ENCODE measurements at places on chromosomes 2 and 18.
A peak's percentile ranks its signal among the peaks of the same experiment; 100 is the strongest.

- DNase-seq, result no peak
Observed at GRCh38 chr2:85737961-85738360, 15.8 kb upstream of the ATOH8 start.

- DNase-seq, result peak; percentile 35
Observed at GRCh38 chr18:59921384-59921891, 21.6 kb downstream of the PMAIP1 start.

- DNase-seq, result no peak
Observed at GRCh38 chr18:31269566-31269965, 48.4 kb upstream of the DSG1 start.

DNA sequence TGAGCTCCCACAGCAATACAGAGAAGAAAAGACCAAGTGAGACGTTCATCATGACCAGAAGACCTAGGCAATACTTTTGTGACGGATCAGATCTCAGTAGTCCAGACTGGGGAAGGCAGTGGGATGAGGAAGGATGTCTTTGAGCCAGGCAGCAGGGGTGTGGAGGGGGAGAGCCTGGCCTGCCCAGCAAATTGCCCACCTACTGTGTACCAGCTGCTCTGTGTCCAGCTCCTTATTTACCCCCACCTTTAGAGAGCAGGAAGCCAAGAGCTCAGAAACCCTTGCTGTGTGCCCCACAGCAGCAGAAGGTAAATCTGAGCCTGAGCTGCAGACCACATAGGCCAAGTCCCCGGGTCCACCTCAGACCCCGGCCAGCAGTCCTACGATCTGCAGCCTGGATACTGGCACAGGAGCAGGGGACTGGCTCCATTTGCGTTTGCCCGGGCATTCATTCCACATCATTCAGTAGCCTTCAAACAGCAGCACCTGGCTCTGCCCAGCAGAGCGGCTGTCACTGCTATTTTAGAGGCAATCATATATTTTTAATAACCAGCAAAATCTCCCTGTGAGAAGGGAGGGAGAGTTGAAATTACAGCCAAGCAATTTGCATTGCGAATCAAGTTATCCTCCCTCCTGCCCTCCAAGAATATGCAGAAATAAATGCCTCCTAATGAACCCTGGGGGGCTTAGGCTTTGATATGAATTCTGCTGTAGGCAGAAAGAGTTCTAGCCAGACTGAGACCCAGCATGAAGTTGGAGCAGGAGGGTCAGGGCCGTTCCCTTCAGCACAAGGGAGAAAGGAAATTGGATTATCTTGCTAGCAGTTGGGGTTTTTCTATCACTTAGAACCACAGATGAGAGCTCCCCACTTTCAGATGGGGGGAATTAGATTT lies 110.0 kb upstream of the FZD7 start:
- DNase-seq, result no peak

- no peak for DNase-seq
Observed at GRCh38 chr2:75055142-75055819, 96.8 kb downstream of the POLE4 start.

DNA sequence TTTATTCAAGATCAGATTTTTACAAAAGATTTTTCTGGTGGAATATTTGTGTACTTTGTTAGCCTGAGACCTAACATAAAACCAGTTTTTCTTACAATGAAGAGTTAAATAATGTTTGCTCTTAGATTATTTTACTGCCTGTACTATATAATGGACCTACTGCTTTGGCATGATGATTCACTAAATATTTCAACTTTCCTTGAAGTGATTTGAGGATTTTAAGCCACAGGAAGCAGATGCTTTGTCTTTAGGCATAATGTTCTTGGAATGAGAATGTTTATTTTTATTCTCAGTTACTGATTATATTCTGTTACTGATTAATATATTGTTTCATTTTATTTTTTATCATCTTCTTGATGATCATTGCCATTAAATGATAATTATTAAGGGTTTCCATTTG lies 175.3 kb upstream of the LRP1B start:
- DNase-seq, result no peak

- no peak for DNase-seq
Observed at GRCh38 chr2:183001948-183002347, 36.3 kb downstream of the NCKAP1 start.

DNA sequence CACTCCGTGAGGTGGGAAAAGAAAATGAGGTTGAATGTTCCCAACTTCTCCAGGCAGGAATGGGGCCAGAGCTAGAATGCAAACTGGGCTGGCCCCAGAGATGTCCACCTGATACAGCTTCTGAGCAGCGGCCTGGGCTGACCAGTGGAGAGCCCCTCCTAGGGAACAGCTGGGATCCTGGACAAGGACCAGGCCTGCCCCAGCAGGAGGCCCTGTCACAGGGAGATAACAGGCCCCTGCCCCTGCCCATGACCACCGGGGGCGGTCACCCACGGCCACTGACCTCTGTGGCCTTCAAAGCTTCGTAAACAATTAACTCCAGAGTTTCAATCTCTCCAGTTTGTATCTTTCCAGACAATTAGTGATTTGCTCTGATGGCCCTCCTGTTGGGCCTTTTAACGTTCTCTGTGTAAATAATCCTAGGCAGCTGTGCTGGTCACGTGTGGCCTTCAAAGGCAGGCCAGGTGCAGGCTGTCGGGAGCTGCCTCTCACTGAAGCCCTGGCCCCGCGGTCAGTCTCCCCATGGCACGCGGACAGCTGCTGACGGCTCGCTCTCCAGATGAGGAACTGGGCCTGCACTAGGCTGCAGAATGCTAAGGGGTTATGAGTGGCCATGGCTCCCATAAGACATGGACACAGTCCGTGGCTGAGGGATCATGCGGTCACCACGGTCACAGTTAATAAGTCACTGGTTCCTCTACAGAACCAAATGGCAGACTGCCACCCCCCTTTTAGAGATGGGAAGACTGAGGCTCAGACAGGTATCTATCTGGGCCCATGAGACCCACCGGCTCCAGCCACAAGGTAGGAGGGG lies 9.2 kb downstream of the HS6ST1 start:
- no peak for DNase-seq

DNA sequence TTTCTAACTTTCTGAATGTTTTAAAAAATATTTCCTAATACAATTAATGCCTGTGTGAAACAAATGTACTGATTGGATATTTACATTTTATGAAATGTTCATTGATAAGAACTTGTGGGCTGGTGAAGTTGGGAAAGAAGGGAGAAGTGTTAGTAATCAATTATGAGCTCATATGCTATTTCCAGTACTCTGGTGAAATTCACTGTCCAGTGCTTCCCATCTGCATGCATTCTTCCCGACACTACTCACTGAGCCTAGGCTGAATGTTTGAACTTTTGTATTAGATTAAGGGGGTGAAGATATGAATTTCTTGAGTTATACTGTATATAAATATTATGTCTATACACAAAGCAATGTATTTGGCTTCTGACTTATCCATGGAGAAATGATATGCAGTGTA lies 36.0 kb downstream of the SKA1 start:
- DNase-seq, result no peak

DNA sequence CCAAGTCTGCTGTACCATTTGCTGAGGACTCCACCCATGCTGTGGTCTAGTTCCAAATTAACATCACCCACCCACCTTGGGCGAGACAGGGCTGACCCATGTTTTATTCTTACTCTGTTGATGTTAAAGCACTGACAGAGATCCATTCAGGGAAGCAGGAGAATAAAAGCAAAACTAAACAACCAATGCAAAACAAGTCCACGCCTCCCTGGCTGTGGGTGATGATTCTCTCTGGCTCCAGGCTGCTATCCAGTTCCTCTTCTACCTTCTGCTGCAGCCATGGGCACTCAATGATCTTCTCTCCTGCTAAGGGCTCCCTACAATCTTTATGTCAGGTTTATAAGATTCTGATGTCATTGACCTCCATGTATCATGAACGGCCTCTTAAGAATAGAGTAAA lies 786.6 kb upstream of the ID2 start:
- DNase-seq, result no peak

DNA sequence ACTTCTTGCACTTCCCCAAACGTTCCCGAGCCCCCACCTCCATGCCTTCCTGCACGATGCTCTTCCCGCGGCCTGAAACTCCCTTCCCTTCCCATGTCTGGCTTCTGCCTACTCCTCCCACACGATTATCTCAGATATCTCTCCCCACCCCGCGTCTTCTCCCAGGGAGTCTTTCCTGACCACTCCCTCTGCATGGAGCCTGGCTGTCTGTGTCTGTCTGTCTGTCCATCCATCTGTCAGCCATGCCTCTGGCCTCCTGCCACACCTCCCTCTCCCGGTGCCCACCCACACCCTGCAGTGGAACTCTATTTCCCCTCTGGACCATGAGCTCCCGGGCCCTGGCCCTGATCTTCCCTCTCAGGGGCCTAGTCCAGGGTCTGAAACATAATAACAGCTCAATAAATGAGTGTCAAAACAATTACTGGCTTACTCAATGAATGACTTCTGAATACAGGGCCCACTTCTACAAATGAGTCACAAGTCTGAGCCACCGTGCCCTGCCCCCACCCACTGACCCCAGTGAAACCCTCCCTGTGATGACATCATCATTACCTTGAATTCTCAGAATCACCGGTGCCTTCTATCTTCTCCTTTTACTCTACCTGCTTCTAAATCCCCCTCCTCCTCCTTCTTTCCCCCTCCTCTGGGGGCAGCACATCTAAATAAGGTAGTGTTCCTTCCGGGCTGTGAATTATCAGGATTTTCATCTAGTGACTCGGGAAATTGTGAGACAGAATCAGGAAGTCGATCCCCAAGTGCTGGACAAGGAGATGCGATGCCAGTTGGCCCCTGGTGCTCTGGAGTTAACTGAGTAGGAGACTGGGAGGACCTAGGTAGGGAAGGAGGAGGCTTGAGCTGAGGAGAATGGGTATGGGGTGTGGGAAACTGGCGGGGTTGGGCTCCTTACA lies 46.1 kb upstream of the PLB1 start:
- DNase-seq, result peak; percentile 61

DNA sequence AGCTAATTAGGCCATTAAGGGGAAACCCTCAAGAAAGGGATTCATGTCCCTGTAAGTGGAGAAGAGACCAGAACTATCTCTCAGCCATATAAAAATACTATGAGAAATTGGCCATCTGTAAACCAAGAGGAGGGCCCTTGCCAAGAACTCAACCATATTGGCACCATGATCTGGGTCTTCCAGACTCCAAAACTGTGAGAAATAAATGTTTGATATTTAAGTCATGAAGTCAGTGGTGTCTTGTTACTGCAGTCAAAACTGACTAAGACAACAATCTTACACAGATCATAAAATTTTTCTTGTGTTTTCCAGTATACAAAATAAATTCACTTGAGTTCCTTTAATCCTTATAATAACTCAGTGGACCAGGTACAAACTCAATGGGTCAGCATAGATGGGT lies 589.8 kb upstream of the CDH2 start:
- DNase-seq, result no peak

GRCh38 chr2:118016911-118017310 lies 3.0 kb upstream of the CCDC93 start:
- peak; percentile 35 for DNase-seq

DNA sequence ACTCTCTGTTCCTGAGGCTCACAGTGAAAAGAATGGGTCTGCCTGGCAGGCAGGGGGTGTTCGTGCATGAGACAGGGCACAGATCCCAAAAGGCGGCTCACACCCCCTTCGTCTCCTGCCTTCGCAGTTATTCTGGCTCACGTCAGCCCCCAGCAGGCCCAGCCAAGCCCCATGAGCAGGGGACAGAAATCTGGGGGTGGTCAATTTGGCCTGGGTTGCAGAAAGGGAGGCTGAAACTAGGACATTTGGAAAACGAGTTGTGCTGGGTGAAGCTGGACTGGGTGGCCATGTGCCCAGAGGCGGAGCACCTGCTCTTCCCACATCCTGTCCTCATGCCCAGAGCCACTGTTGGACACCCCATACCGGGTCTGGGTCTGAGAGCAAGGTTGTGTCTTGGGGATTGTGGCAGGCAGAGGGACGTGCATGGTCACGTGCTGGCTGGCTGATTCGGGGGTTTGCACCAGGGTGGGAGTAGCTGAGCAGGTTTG lies 99.0 kb upstream of the MCFD2 start:
- no peak for DNase-seq

DNA sequence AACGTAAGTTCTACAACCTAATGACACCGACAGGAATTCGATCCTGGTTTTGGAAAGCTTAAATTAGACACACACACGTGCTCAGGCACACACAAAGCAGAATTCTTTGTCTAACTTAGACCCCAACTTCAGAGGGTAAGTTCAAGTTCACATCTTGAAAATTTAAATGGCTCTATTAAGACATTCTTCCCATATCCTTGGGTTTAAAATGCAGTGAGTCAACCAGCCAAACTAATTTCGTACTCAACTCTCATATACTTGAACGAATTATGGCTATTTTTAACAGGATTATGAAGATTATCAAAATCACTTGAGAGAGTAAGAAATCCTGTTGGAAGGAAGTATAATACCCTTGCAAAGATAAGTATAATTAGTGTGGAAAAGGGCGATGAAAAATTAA lies 53.2 kb upstream of the ARL4C start:
- no peak for DNase-seq

- DNase-seq, result no peak
Observed at GRCh38 chr18:3425030-3425429, 24.9 kb upstream of the TGIF1 start.

DNA sequence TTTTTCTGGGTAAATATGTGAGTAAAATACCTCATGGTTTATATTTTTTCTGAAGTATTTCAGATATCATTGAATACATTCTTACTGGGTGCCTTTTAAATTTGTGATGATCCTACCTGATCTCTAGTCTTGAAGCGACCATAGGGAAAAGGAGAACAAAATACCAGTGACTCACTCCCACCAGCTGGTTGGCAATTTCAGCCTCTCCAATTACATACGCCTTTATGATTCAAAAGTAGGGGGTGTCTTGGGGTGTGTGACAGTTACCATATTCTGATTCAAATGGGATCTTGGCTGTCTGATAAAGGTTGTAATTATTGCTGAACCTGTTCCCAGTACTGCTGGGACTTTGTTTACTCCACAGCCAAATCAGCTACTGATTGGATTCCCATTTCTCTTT lies 175.9 kb upstream of the NXPH2 start:
- DNase-seq, result no peak

DNA sequence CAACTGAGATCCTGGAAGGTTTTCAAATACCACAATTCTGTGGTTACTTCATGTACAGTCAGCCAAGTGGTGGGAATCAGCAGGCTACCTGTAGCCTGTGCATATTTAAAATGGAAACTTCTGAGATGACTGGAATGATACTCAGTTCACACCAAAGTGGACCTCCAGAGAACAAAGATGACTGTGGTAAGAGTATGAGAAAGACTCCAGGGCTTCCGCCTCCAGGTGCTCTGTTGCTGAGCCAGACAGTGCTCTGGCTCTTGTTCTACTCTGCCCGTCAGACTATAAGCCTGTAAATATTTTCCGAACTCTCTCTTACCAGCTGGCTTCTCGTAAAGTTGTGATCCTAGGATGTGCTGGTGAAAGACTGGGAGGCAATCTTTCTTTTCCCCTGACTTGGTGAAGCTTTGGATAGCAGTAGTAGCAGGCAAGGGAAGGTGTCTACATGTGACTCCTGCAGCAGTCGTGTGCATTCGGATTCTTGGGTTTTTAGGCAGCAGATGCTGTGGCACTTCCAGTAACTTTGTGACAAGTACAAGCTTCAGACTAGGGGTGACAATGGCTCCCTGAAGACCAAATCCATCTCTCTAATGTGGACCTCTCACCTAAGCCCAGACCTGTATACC lies 23.1 kb downstream of the ST3GAL5 start:
- DNase-seq, result no peak
